ENCODE measurements at places on chromosomes 3 and 15.

GRCh38 chr15:33098094-33099058, 96.1 kb downstream of the FMN1 start:
- no peak for DNase-seq

- no peak for DNase-seq
These were observed 183.6 kb downstream of the EPHB1 start for GRCh38 chr3:134978658-134979057.

GRCh38 chr3:52429779-52430415, 15.0 kb downstream of the SEMA3G start:
- no peak for DNase-seq

DNA sequence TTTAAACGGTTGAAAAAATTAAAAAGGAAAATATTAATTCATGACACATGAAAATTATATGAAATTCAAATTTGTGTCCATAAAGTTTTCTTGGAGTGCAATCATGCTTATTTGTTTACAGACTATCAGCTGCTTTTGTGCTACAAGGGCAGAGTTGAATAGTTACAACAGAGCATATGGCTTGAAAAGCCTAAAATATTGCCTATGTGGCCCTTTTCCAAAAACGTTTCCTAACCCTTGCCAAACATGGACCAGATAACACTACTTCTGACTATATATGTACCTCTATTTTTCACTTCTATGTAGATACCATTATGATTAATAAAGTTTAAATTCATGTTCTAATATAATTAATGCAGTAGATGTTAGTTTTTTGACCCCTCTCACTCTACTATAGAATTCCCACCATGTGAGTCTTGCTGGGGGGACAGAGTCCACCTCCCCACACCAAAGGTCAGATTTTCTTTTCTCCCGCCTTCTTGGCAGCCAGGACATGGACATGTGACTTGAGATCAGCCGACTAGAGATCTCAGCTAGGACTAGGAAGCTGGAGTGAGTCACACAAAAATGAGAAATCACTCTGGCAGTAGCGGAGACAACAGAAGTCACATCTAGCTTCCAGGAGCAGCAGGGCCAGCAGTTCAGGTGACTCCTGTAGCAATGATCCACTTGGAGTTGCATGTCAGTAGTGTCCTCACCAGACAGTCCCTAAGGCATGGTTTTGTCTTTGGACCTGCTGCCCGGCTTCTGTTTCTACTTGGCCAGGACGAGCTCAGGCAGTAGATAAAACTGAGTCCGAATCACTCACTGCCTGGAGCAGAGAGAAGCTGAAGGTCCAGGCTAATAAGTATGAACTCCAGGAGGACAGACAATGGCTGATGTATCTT, 22.4 kb downstream of the CIAO2A start:
- no peak for DNase-seq

DNA sequence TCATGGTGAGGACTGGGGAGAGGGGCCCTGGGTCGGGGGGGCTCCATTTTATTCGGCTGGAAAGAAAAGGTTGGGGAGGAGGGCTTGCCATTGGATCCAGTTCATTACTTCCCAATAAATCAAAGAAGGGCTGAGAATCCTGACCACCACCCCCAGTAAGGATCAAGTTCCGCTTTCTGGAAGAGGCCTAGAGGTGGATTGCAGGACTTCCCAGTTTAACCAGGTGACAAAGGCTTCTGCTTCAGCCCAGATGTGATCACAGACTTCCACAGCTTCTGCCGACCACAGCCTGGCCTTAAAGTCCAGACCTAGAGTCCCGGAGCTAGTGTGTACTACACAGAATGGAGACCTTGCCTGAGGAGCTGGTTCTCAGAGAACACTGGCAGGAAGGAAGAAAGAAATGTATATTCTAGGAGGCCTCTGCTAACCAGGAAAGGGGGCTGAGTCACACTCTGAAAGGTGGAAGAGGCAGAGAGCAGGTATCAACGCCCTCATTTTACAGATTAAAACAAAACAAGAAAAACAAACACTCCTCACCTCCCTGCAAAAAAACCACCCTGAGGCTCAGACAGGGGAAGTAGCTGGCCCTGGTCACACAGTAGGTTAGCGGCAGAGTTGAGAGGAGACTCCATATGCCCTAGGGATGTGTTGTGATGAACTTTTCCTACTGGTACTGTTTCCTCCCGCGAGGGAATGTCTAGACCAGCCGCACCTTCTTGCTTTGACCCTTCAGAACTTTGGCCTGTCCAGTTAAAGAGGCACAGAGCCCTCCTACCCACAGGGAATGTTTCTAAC, 1.1 kb upstream of the CEMIP start:
- no peak for DNase-seq

- no peak for DNase-seq
These were observed 77.0 kb downstream of the CCK start for GRCh38 chr3:42189001-42189460.

GRCh38 chr15:29065571-29065970, 179.8 kb downstream of the APBA2 start:
- no peak for DNase-seq

DNA sequence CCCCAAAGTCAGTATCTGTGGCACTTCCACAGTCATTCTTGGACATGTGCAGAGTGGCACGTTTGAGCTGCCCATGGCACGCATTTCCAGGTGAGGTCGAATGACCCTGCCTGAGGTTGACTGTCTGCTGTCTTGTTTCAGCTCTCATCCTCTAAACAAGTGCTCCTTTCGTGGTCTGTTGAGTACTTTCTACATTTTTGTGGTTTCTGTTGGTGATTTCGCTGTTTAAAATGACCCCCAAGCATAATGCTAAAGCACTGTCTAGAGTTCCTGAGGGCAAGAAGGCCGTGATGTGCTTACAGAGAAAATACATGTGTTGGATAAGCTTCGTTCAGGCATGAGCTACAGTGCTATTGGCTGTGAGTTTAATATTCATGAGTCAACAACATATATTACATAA, 40.0 kb upstream of the SAMMSON start:
- no peak for DNase-seq

DNA sequence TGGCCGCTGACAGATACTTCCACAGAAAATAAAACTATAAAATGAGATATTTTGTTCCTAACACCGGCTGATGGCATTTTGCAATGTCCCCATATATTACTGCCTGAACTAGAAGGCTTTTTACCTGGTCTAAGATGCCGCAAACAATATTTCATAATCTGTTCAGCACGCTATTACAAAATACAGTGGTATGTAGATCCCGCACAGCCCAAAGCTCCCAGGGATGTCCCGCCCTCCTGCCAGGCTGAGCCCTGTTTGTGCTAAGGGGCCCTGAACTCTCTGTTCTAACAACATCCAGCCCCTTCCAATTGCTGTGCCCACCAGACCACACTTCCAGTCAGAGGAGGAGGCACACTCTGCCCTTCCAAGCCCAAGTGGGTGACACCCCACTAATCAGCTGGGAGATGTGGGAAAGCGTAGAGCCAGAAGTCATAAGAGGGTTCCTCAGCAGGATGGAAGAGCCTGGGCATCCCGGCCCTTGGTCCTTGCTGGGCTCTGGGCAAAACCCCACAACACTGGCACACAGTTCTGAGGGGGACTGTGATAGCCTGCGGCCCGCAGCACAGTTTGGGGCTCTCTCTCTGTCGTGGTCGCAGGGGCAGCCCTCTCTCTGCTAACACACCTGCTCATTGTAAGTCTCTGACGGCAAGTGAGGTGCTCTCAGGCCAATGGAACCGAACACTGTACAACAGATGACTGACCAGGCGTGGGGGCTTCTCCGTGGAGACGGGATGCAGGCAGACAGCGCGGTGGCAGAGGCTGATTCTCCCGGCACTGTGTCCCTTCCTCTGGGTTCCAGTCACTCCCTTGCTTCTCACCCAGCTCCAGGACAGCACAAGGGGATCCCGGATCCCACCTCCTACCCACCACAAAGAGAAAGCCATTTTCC, 55.2 kb downstream of the PCSK6 start:
- no peak for DNase-seq
